ENCODE measurements at places on chromosomes 16 and 17.
A peak's percentile ranks its signal among the peaks of the same experiment; 100 is the strongest.

GRCh38 chr16:30519120-30520049, 7.0 kb downstream of the ZNF768 start:
- no peak for DNase-seq

DNA sequence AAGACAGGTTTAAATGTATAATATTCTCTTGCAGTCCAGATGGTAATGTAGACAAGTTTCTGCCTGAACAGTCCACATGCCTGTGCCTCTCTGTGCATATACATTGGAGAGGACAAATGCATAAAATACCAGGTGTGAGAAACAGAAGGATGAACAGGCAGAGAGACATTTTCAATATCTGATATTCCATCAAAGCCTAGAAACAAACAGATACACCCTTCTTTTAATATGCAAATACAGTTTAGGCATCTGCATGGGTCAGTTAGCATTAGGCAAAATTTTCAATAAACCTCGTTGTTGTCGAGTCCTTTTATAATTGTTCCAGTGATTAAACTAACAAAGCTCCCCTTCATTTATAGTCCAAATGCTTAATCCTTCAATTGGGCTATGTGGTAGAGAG, 897 bp downstream of the OMG start:
- no peak for DNase-seq

DNA sequence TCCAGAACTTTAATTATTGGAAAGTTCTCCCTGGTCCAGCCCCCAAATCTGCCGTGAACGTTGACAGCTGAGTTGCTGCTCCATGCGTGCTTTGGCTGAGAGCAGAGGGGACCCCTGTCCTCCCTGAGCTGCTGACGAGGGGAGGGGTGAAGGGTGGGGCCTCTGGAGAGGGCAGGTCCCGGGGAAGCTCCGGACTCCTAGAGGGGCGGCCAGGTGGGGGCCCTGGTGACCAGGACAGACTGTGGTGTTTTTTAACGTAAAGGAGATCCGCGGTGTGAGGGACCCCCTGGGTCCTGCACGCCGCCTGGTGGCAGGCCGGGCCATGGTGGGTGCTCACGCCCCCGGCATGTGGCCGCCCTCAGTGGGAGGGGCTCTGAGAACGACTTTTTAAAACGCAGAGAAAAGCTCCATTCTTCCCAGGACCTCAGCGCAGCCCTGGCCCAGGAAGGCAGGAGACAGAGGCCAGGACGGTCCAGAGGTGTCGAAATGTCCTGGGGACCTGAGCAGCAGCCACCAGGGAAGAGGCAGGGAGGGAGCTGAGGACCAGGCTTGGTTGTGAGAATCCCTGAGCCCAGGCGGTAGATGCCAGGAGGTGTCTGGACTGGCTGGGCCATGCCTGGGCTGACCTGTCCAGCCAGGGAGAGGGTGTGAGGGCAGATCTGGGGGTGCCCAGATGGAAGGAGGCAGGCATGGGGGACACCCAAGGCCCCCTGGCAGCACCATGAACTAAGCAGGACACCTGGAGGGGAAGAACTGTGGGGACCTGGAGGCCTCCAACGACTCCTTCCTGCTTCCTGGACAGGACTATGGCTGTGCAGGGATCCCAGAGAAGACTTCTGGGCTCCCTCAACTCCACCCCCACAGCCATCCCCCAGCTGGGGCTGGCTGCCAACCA, at the start of gene MC1R:
TSS of gene MC1R (plus strand) at position 410 of the 895 bp plus-strand sequence. CDS start at position 807, 397 bp downstream.
- peak; percentile 41 for DNase-seq

DNA sequence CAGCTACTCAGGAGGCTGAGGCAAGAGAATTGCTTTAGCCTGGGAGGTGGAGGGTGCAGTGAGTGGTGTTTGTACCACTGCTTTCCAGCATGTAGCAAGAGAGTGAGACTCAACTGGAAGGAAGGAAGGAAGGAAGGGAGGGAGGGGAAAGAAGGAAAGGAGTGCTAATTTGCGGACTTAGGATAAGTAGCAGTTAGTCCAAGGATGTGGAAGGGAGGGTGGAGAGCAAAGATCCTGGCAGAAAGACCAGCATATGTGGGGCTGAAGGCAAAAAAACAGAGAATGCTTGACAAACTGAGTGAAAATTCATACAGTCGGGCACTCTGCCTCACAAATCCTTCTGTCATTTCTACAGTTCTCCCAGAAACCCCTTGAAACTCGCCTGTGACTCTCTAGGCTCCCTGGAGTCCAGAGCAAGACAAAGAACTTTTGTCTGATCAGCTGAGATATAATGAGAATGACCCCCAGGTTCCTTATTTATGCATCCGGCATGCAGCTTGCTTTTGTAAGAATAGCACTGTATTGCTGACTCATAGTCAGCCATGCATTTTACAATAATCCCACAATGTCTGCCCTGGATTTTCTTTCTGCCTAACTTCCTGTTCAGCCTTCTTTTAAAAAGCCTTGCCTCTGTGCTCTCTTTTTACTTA, 31.5 kb downstream of the CDK5RAP3 start:
- DNase-seq = no peak

- DNase-seq = no peak
Measured at GRCh38 chr16:28301154-28301553, 8.8 kb downstream of the SBK1 start.

GRCh38 chr17:40378966-40379365, 14.4 kb upstream of the GJD3 start:
- no peak for DNase-seq

DNA sequence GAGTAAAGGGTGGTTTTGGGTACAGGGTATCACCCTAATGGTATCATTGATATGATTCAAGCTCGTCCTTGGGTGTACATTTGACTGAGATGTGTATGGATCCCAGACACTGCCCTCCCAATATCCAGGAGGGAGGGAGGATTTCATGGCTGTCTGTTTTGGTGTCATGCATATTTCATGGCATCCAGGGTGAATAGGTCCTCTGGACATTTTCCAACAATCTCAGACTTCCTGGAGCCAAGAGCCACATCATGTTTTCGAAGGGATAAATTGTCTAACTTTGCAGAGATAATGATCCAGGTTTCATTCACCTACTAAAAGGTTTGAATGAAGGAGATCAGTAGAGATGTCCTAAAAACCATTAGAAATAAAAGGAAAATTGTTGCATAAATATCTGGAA, 431.9 kb downstream of the SHISA9 start:
- no peak for DNase-seq

- no peak for DNase-seq
Measured at GRCh38 chr17:58272367-58273280, 8.1 kb downstream of the MPO start.

DNA sequence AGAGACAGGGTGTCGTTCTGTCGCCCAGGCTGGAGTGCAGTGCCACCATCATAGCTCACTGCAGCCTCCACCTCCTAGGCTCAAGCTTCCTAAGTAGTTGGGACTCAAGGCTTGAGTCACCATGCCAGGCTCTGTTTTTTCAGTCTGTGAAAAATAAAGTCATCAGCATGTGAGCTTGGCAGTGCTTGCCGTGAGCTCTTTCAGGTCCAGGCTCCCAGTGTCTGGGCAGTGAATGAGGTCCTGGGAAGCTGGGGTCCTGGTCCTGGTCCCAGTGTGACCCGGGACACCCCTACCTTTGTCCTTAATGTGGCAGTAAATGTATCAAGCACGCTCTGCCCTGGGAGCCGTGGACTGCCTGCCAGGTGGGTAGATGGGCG, 22.9 kb upstream of the RPL13 start:
- no peak for DNase-seq

DNA sequence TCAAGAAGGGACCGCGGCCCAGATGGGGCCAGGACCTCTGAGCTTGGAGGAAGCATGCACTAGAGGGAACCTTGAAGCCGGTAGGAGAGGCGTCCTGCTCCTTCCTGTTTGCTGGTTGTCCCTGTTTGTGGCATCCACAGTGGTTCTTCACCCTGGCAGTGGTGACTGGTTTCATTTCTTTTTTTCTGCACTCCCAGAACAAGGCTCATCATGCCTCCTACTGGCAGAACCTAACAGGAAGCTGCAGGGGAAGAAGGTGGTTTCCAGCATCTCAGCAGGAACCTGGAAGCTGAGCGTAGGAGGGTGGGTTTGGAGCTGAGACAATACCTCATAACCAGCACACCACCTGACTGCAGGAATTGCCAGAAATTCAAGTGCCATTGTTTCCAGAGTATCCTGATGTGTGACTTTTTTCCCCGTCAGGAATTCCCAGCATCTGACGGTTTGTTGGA, 5.8 kb downstream of the TMEM231 start:
- peak; percentile 7 for DNase-seq

GRCh38 chr16:67841198-67841815, 813 bp upstream of the THAP11 start:
- no peak for DNase-seq

GRCh38 chr17:19017401-19017800, 12.8 kb upstream of the FAM83G start:
- DNase-seq = no peak

DNA sequence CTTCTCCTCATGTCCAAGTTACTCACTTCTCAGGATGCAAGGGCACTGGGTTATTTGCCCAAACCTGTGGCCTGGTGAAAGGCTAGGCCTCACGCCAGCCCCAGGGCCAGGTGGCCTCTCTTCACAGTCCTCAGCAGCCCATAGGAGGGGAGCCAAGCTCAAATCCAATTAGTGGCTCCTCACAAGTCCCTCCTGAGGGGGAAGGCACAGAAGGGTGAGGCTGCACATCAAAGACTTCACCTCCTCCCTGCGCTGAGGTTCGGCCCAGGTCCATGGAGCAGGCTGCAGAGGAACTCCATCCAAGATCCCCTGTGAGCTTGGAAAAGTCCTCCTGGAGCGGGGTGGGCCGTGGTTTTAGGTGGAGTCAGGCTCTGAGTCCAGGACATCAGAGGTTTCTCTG, 320.0 kb downstream of the FOXL1 start:
- no peak for DNase-seq

- no peak for DNase-seq
Measured at GRCh38 chr16:29710227-29711219, 31.5 kb downstream of the QPRT start.

DNA sequence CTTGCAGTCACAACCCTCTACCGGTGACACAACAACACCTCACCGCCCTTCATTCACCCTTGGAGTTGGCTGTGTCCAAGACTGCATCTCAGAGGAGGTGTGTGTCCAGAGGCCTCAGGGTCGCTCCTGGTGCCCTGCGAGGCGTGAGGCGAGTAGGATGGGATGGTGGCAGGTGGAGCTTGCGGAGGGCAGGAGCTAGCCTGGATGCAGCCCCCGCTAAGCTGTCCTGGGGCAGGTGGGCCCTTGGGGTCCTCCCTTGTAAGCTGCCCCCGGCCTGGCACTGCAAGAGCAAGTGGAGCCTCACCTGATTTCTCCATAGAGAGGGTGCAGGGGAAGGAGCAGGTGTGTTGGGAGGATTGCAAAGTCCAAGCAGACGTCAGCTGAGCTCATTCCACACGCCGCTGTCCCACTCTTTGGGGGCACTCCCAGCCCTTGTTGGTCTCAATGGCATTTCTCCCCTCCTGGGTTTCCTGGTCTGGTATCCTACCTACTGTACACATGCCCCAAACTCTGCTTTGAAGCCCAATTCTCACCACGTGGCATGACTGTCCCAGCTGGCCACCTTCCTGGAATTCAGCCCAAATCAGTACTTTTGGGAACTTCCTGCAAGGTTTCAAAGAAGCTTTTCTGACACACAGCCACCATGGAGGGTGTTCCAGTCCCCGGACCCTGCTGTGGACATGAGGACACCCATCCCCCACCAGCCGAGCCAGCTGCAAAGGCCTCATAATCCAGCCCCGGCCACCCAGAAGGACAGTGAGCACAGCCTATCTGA, 18.1 kb upstream of the ICAM2 start:
- DNase-seq = no peak

- no peak for DNase-seq
Measured at GRCh38 chr17:39660397-39661385, 4.5 kb upstream of the TCAP start.

- DNase-seq = no peak
Measured at GRCh38 chr17:61422869-61423268, 23.2 kb downstream of the TBX2 start.

- DNase-seq = no peak
Measured at GRCh38 chr17:17454276-17454675, 22.5 kb upstream of the MED9 start.
